Cortex of kidney (tissue), 1 donor: ENCODE measurements at places on chromosomes 5 and 9.

DNA sequence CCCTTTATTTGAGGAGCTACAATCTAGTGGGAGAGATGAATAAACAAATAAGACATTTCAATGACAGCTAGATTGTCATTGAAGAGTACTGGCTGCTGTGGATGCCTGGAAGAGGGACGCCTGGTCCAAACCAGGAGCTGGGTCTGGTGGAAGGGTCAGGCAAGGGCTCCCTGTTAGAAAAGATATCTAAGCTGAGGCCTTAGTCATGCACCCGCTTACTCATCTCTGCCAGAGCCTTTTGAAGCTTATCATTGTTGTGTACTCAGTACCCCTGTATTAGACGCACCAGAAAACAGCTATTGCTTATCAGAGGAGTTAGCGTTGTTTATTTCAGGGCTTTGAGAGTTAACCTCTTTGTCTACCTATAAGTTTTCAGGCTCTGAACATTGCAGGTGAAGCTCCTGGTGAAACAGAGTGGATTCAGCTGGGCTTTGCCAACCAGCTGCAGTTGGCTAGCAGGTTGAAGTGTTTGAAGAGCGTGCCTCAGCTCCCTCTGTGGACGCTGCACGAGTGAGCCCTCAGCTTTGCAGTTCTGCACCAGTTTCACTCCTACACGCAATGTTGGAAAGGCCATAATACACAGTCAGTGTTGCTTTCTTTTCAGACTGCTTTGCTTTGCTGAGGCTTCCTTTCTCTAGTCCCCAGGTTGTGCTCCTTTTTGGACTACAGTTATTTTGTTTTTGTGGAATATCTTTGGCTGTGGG, 5.6 kb upstream of the GPR151 start:
- DNase-seq = no peak

GRCh38 chr5:135057233-135057632, 23.2 kb upstream of the PITX1 start:
- DNase-seq = no peak

GRCh38 chr5:43561356-43561755, 4.5 kb upstream of the PAIP1 start:
- no peak for DNase-seq

GRCh38 chr5:57010786-57011185, 58.9 kb upstream of the MIER3 start:
- DNase-seq = no peak

GRCh38 chr9:28868228-28868990, 1295.1 kb upstream of the C9orf72 start:
- no peak for DNase-seq

GRCh38 chr5:135490245-135491037, 38.3 kb upstream of the TIFAB start:
- no peak for DNase-seq

GRCh38 chr5:172788771-172789686, 18.0 kb upstream of the DUSP1 start:
- no peak for DNase-seq

DNA sequence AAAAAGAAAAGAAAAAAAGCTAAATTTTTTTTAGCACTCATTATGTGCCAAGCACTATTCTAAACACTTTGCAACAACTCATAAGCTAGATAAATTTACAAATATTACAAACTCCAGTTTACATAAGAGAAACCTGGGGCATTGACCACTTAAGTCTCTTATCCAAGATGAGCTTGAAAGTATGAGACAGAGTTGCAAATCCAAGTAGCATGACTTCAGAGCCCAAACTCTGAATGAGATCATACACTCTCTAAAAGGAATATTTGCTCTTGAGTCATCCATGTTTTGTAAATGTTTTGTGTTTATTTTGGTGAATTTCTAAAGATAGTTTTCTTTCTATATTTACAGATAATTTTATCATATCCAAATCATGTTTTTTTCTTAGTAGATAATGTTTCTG, 4.0 kb upstream of the SHOC1 start:
- DNase-seq = no peak

GRCh38 chr5:75042522-75042921, 9.8 kb downstream of the GCNT4 start:
- DNase-seq = no peak

- DNase-seq = no peak
These were observed 384.7 kb upstream of the ZNF462 start for GRCh38 chr9:106478312-106478711.

DNA sequence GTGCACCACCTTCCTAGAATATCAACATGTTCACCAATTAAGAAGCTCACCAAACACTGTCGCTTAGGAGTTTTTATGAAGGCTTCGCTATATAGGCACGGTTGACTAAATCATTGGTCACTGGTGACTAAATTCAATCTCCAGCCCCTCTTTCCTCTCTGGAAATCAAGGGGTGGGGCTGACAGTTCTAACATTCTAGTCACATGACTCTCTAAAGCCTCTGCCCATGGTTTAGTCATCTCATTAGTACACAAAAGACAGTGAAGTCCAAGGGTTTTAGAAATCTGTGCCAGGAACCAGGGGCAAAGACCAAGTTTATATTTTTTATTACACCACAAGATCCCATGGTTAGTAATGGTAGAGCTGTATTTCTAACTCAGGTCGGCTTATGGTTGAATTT, 243.2 kb downstream of the ELAVL2 start:
- DNase-seq = no peak

DNA sequence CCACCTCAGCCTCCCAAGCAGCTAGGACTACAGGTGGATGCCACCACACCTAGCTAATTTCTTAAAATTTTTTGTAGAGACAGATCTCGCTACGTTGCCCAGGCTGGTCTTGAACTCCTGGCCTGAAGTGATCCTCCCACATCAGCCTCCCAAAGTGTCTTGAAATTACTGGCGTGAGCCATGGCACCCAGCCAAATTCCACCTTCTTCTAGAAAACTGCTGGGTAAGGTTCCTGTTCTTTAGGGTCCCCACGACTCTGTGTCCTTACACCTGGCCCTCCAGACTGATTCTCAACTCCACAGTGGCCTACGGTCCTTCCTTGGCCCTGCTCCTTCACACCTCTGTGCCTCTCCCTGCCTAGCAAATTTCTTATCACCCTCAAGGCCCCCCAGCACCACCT, 1.9 kb downstream of the MAPK9 start:
- no peak for DNase-seq

GRCh38 chr9:132591751-132592314, 9.4 kb downstream of the BARHL1 start:
- no peak for DNase-seq

GRCh38 chr9:109910671-109911518, 130.9 kb downstream of the PALM2AKAP2 start:
- no peak for DNase-seq

DNA sequence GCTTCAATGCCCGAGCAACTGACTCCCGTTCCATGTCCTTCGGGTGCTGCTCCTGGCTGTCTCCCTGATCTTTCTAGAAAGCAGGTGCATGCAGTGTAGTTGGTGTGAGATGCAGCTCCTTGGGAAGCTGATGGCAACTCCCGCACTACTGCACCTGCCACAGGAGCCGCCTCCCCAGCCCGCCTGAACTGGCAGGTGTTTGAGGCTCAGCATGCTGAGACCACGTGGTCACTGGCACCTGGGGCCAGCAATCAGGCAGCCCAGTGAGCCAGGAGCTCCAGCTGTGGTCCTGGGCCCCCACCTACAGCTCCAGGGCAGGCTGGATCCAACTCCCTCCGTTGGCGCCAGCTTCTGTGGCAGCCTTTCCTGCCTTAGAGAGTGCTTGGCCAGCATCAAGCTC, 111.5 kb downstream of the ICE1 start:
- DNase-seq = no peak

- DNase-seq = no peak
These were observed 48.1 kb upstream of the RIOK2 start for GRCh38 chr5:97231025-97231636.

DNA sequence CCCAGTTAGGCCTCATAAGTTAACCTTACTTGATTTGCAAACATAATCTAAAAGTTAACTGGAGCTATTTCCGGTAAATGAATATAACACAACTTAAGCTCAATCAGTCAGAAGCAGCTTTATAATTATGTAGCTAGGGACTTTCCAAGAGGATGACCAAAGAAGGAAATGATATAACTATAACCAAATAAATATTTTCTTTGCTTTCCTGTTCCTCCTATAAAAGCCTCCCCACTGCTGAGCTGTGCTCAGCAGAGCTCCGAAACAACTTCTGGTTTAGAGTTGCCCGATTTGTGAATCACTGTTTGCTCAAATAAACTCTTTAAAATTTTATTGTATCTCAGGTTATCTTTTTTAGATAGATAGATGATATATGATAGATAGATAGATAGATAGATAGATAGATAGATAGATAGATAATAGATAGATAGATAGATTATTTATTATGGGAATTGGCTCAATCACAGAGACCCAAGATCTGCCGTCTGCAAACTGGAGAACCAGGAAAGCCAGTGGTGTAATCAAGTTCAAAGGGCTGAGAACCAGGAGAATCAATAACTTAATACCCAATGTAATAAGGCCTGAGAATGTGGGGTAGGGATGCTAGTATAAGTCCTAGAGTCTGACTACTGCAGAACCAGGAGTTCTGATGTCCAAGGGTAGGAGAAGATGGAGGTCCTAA, 19.3 kb upstream of the TMEM161B start:
- DNase-seq = no peak

DNA sequence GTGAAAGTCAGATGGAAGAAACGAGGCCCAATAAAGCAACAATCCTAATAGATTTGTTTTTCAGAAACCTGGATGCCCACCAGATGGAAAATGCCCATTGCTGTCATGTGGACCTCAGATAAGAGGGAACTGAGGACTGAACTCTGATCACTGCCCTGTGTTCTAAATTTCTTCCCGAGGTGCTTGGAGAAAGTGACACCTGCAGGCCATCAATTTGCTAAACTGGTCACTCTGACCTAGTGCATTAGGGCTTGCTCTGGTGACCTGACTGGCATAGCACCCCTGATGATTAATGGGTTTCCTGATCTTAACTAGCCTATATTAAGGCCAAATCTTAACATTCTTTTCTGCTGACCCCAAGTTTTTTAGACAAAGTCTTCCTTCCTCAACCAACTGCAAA, 32.4 kb upstream of the VDAC1 start:
- DNase-seq = no peak

- no peak for DNase-seq
These were observed 36.3 kb downstream of the MEGF9 start for GRCh38 chr9:120677965-120678364.

DNA sequence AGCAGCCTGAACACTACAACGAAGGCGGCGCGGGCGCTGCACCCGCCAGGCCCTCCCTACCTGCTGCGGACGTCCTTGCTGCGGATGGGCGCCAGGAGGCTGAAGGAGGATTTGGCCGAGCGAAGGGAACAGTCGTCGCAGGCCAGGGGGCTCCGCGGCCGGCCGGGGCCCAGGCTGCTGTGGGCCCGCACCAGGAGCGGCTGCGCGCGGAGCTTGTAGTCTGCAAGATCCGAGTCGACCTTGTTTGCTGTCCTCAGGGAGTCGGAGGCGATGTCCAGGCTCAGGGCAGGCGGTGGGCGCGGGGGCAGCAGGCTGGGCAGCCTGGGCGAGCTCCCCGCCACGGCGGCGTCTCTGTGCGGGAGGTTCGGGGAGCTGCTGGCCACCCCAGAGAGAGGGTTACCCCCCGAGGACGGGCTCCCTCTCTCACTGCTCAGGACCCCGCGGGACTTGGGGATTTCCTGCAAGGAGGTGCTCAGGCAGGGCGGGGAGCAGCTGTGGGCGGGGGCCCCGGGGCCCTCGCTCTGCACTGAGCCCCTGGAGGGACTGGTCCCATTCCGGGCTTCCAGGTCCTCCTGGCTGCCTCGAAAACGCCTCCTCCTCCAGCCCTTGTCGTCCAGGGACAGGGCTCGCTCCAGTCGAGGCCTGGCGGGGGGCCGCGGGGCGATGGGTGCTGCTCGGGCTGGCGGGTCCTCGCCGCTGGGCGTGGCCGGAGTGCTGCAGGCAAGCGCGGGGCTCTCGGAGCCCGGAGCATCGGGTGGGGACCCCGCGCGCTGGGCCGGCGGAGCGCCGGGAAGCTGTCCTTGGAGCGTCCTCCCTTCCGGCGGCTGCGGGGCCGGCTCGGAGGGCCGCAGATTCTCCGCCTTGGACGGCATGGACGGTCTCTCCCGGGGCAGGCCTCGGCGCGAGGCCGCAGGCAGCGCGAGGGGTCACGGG, 831 bp downstream of the INPP5E start:
- no peak for DNase-seq

DNA sequence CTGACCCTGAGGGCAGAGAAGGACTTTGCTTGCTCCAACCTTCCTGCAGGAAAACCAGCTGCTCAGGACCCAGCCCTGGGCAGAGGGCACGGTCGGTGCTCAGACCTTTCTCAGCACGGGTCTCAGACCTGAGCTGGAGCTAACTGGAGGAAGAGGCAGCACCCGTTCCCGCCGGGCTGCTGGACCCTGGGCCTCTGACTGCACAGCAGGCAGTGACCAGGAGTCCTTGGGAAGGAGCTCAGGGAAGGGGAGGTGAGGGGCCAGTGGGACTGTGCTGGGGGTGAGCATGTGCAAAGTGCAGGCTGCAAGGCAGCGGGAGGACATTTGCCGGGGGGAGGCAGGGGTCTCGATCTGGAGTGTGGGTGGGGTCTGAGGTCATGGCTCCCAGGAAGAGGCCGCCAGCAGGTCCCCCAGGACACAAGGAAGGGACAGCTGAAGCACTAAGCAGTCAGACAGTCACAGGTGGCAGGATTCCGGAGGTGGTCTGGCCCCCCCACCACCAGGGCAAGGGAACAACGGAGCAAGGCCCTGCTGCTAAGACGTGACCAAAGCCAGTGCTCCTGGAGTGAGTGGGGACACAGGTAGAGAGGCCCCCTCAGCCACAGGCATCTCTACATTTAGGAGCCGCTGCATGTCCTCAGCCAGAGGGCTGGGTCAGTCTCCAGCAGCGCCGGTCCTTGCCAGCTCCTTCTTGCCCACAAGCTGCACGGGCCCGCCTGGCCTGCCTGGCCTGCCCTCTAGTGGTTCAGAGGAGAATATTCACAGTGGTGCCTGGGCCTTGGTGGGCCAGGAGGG, 4.8 kb upstream of the DPM2 start:
- DNase-seq = no peak

- no peak for DNase-seq
These were observed 190.1 kb downstream of the TMEM38B start for GRCh38 chr9:105884416-105884815.

- DNase-seq = no peak
These were observed 248.3 kb upstream of the CCNG1 start for GRCh38 chr5:163189023-163189553.

GRCh38 chr9:101480386-101480785, 44.8 kb upstream of the ALDOB start:
- no peak for DNase-seq

GRCh38 chr9:4979239-4979638, 5.8 kb upstream of the JAK2 start:
- no peak for DNase-seq

GRCh38 chr5:6450319-6450833, 1.7 kb downstream of the UBE2QL1 start:
- DNase-seq = no peak
